ENCODE measurements at places on chromosomes 1 and 21.

DNA sequence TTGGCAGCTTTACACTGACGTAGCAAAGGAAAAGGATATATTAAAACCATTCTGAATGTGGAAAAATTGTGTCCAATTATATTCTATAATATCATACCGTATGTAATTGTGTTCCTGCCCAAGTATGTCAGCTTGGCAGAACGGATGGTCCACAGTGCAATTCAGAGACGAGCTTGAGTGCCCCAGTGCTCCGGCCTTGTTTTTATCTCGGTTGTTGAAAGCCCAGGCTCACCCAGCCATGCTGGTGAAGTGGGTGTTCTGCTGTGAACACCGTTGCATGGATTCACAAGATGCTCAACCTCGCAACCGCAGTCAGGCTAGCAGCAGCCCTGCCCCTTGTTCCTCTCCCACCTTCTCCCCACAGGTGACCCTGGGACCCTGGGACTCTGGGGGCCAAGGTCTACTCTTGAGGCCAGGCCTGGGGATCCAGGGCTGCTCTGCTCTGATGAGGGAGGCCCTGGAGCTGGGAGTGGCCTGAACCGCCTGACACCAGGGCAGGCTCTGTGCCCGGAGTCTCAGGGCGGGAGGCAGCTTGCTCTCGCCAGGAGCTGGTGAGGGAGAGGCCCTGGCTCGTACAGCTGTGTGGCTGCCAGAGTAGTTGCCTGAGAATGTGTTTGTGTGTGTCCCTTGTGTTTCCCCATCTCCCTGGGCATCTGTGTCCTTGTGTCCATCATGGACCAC, 11.2 kb downstream of the PTPRF start:
- DNase-seq = peak; percentile 76

DNA sequence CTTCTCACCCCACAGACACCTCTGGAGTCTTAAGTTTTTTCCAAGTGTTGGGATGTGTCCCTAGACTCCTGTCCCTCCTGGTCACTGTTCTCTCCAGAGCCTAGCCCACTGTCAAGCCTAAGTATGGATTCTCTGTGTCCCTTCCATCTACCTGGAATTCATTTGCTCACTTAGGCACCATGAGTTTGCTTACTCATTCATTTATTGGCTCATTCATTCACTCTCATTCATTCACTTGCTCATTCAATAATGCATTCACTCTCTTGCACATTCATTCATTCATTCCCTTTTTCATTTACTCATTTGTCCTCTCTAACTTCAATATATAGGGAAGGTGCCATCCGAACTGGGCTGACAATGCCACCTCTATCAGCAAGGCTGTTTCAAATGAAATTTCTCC, 1.6 kb downstream of the S100A16 start:
- DNase-seq = no peak

- no peak for DNase-seq
Measured at GRCh38 chr1:171384496-171384895, 70.5 kb downstream of the FMO4 start.

DNA sequence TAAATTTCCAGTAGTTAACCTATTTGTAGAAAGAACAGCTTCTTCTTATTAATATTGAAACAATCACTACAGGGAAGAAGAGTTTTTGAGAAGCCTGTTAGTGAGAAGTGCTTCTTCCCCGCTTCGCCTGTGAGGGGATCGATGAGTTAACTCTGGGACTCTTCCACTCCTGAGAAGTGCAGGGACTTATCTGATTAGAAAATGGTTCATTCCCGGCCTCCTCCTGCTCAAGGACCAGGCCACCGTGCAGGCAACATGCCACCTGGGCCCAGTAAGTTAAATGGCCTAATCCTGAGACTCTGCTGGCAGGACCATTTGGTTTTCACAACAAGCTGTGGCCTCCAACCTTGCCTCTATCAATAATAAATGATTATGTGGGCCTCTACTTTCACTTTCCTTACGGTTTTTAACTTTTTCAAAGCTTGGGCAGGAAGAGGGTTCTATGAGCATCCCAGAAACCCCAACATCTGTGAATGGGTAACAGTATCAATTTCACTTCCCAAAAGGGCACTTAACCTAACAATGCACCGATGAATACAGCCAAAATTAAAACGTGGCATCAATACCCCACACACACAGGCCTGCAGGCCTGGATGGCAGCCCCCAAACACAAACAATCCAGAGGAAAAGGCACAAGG, 33.1 kb downstream of the SIPA1L2 start:
- DNase-seq = no peak

DNA sequence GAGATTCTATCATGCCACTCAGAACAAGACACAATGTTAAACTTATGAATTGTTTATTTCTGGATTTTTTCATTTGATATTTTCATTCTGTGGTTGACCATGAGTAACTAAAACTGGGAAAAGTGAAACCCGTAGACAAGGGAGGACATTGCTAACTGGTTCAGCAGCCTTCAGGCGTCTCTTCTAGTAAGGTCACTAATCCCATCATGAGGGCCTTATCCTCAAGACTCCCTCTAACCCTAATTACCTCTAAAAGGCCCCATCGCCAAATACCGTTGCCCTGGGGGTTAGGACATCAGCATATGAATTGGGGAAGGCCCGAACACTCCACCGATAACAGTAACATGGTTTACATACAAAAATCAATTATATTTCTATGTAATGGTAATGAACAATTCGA, 247.6 kb downstream of the TM2D1 start:
- no peak for DNase-seq

- no peak for DNase-seq
Measured at GRCh38 chr1:19529664-19530063, 44.3 kb upstream of the CAPZB start.

GRCh38 chr1:57281324-57281723, 142.5 kb downstream of the DAB1 start:
- no peak for DNase-seq

- DNase-seq = no peak
Measured at GRCh38 chr1:184032930-184033418, 4.6 kb downstream of the COLGALT2 start.

GRCh38 chr1:53183095-53183990, 13.3 kb upstream of the CPT2 start:
- no peak for DNase-seq

- DNase-seq = no peak
Measured at GRCh38 chr1:45958317-45958716, 154.9 kb downstream of the MAST2 start.
